ENCODE measurements at places on chromosomes 16 and 17. TPM values are rescaled to one million over a fixed set of nuclear protein-coding genes. Genes with fewer than 3 reads are reported as not detected.

NHERF1 gene
- 158 TPM for total RNA-seq

CRYM gene
- total RNA-seq = not detected

CCL15 gene
- not detected for total RNA-seq

CCL18 gene
- total RNA-seq = not detected

CDT1 gene
- 0.74 TPM for total RNA-seq

C1QL1 gene
- not detected for total RNA-seq

RNF227 gene
- 7.8 TPM for total RNA-seq

GRCh38 chr16:50692999-50693781 is at the start of gene NOD2:
Gene NOD2 (plus strand): TSS chr16:50693606. CDS start chr16:50699496, 5,890 bp downstream.
- DNase-seq = no peak

GRCh38 chr17:66275651-66276050 is 26.8 kb upstream of the PRKCA start:
- no peak for DNase-seq

GRCh38 chr16:49826515-49826914 is 29.4 kb downstream of the ZNF423 start:
- DNase-seq = no peak

- no peak for DNase-seq
These were observed 22.9 kb upstream of the YWHAE start for GRCh38 chr17:1422885-1423284.

GRCh38 chr16:81036751-81037350 is 1.2 kb downstream of the ATMIN start:
- DNase-seq = no peak

DNA sequence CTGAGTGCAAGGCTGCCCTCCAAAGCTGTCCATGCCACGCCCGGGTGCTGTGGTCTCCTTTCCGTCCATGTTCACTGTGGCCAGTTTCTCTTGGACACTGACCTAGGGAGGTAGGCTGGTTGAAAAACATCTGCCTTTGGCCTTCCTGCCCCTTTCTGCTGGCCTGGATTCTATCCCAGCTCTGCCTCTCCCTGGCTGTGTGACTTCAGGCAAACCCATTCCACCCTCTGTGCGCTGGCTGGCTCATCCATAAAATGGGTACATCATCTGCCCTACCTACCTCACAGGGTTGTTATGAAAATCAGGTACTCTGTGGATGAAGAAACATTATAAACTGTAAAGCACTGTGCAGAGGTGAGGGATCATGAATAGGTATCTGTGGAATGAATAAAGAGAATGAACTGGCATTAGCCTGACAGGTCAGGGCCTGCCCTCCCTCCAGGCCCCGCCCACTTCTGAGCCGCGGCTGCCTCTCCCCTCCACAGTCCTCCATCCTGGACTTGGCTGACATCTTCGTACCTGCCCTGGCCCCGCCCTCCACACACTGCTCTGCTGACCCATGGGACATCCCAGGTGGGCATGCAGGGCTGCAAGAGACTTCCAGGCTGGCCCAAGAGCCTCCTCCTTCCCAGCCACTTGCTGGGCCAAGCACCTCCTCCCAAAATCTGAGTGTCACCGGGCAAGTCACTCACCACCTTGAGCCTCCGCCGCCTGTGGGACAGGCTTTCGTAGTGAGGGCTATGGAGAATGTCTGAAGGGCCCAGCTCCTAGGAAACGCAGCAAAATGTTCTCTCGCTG is 7.0 kb upstream of the SPATA20 start:
- DNase-seq = no peak

- DNase-seq = no peak
These were observed 931.4 kb upstream of the CDH8 start for GRCh38 chr16:62967611-62968010.

DNA sequence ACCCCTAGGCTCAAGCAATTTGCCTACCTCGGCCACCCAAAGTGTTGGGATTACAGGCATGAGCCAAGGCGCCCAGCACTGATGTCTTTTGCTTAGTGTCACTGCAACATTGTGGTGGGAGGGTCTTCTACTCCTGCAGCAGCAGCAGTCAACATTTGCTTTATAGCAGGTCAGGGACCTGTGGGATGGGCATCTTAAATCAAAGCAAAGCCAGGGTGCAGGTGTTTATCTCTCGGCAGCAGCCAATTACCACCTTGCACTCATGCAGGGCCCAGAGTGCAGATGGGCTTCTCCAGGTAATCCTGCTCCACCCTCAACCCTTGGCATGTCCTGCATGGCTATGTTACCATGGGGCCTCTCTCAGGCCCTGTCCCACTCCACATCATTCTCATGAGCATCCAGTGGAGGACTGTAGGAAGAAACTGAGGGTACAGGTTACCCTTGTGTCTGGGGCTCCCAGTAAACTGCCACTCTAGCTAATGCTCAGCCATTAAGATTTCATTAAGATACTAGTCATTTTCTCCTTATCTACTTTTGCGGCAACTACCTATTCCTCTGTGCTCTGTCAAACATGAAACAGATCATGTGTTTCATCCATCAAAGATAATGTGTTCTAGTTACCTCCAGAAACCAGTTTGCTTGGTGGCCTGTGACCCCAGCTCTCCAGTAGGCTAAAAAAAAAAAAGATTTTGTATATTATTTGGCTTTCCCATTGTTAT is 16.8 kb downstream of the ADGRG5 start:
- no peak for DNase-seq

DNA sequence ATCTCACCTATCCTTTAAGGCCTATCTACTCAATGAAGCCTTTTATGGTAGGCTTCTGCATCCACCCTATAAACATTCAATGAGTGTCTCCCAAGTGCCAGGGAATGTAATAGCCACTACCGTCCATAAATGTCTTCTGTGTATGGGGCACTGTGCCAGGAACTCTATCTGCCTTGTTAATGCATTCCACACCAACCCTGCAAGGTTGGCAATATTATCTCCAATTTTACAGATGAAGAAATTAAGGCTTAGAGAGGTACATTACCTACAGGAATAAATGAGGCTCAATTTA is 20.0 kb downstream of the MAP3K14 start:
- no peak for DNase-seq

- peak; percentile 20 for DNase-seq
These were observed 185.3 kb downstream of the AATF start for GRCh38 chr17:37134050-37134449.

DNA sequence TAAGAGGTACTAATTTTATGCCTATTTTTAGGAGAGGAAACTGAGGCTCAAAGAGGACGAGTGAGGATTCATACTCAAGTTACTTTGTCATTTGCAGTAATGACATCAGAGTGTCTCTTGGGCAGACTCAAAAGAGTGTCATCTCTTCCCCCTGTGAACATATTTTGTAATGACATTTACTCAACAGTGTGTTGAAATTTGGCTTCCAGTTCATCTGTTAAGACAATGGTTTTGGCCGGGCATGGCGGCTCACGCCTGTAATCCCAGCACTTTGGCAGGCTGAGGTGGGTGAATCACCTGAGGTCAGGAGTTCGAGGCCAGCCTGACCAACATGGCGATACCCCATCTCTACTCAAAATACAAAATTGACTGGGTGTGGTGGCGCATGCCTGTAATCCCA is 28.9 kb downstream of the WFDC1 start:
- no peak for DNase-seq

DNA sequence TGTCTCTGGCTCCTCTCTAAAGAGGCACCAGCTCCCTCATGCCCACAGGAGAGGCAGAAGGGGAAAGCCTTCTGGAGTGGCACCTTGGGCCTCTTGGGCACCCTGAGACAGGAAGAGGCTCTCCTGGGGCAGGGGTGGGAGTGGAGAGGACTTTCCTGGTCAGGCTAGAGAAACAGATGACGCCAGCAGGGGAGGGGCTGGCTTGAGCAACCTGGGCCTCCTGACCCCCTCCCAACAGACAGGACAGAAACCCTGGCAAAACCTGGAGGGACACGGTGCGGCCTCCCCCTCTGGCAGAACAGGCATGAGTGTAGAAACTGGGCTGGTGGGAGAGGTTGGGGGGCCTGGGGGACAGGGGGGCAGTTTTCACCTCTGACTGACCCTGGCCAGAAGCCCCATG is 6.1 kb downstream of the SMIM5 start:
- DNase-seq = no peak

DNA sequence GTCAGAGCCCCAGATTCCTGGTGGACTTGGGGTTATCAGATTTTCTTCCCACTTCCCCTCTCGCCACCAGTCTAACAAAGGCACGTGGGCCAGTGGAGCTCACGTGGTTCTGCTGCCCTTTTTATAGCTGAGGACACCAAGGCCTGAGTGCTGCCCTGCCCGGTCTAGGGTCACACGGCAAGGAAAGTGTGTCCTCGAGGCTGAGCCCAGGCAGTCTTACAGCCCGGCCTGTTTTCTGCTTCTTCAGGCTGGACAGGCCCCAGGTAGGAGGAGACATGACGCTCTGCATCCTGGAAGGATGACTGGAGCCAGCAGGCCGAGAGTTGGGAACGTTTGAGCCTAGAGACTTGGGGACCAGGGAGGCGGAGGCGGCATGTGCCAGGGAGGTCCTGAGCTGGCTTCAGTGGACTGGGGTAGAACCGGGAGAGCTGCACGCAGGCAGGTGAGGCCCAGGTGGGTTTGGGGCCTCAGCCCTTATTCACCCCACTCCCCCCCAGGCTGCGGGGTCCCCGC is 3.5 kb downstream of the CTRB1 start:
- DNase-seq = no peak
